ENCODE measurements at places on chromosomes 1 and 21.

GRCh38 chr1:87398641-87399040, 70.0 kb downstream of the LMO4 start:
- no peaks in the 10 kb centered on the region for H3K27me3 ChIP-seq
- H3K4me3 ChIP-seq: no peak overlapping the region
- no peaks in the 10 kb centered on the region for H3K36me3 ChIP-seq
- no peak for DNase-seq
- H3K27ac ChIP-seq: no peak overlapping the region

DNA sequence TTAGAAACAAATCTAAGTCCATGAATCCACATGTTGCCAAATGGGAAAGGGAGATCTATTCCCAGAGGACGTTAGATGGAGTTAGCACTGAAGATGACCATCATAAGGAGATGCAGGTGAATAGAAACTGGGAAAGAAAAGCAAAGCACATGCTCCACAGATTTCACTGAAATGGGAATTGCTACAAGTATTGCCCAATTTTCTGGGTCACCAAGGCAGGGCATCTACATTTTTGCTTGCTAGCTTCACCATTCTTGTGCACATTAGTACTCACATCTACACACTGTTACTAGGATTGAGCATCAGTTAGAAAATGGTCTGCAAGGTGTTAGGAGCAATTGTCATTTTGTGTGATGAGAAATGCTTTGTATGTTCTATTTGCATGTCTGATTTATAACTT, 99.1 kb downstream of the JAK1 start:
- no peak for DNase-seq
- H3K27ac ChIP-seq: no peak overlapping the region
- no peak overlapping the region for H3K4me3 ChIP-seq

DNA sequence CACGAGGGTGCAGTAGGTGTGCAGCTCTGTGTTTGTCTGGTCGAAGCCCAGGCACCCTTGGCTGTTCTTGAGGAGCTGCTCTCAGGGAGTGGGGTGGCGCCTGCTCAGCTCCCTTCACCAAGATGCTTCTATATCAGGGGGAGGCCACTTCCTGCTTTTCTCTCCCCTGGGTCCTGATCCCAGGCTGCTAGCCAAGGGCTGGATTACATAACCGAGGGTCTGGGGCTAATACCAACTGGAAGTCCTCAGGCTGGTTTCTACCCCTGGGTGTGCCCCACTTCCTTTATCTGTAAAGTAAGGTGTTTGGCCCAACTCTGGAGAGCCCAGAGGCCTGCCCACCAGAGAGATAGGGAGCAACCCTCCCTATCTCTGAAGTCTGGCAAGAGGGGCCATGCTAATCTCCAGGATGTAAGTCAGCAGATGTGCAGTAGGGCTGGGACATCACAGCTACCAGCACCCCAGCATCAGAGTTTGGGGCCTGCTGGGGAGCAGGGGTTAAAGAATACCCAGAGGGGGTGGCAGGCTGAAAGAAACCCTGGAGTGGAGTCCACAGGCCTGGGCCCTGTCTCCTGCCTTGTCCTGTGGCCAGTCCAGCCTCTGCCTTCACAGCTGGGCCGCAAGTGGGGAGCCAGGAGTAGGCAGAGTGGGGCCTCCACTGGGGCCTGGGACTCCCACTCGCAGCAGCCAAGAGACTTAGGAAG, 2.1 kb downstream of the SELENBP1 start:
- H3K27ac ChIP-seq: peak overlapping the region; percentile 78
- peaks cover 13% of the 10 kb centered on the region for H3K36me3 ChIP-seq
- H3K27me3 ChIP-seq: no peaks in the 10 kb centered on the region
- H3K4me3 ChIP-seq: no peak overlapping the region
- peak; percentile 60 for DNase-seq

- H3K4me1 ChIP-seq: no peaks in the 10 kb centered on the region
- H3K27me3 ChIP-seq: no peaks in the 10 kb centered on the region
- no peaks in the 10 kb centered on the region for H3K36me3 ChIP-seq
- no peak overlapping the region for H3K4me3 ChIP-seq
These were observed 5.2 kb upstream of the PIGR start for GRCh38 chr1:206951318-206952100.

DNA sequence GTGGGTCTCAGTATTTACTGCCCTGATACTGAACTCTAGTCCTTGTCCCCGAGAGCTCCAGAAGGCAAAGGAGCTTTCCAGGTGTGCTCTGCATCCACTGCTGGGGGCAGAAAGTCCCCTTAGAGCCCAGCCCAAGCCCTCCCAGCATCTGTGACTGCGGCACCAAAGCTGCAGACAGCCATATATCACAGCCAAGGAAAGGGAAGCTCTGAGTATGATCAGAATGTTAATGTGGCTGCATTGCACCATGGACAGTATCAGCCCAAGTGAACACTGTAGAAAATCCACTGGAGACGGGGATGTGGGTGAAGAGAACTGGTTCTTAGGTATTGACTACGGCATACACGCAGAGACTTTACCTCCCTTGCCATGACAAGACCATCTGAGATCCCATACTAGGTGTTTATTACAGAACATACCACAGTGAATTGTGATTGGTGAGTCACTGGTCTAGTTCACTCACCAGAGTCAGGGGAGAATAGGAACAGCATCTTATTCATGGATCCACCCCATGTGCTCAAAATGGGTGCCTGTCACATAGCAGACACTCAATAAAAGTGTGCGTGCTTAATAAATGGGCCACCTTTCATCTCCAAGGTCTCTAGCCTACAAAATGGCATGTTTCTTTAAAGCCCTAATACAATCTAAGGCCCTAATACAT, 170.3 kb downstream of the HHIPL2 start:
- no peaks in the 10 kb centered on the region for H3K27me3 ChIP-seq
- H3K36me3 ChIP-seq: no peaks in the 10 kb centered on the region
- H3K27ac ChIP-seq: no peak overlapping the region
- H3K4me1 ChIP-seq: no peaks in the 10 kb centered on the region
- no peak overlapping the region for H3K4me3 ChIP-seq
- DNase-seq: no peak

DNA sequence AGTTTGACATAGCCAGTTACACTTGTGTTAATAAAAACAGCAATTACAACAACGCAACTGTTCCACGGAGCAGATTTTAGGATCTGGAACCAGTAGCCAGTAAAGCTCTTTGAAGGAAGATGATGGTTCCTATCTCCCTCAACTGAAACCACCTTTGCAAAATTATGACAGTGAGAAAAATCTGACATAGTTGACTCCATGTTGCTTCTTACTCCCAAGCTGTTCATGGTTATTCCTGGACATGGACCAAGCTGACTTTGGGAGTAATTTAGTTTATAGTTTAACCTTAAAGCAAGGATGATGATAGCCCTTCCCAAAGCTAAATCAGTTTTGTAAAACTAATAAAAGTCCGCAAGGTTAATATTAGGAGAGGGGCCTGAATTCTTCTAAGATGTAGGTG, 518.0 kb upstream of the ZP4 start:
- no peak overlapping the region for H3K27ac ChIP-seq
- no peaks in the 10 kb centered on the region for H3K4me1 ChIP-seq
- H3K27me3 ChIP-seq: no peaks in the 10 kb centered on the region
- no peak for DNase-seq
- H3K4me3 ChIP-seq: no peak overlapping the region

GRCh38 chr1:200771625-200772555, 33.2 kb downstream of the CAMSAP2 start:
- no peak overlapping the region for H3K27ac ChIP-seq
- H3K36me3 ChIP-seq: peaks cover 16% of the 10 kb centered on the region
- no peak for DNase-seq
- H3K27me3 ChIP-seq: no peaks in the 10 kb centered on the region

All from right atrium auricular region (tissue), 2 donors.